CD4-positive, alpha-beta T cell (primary cell): ENCODE measurements at places on chromosomes 5 and 9.

DNA sequence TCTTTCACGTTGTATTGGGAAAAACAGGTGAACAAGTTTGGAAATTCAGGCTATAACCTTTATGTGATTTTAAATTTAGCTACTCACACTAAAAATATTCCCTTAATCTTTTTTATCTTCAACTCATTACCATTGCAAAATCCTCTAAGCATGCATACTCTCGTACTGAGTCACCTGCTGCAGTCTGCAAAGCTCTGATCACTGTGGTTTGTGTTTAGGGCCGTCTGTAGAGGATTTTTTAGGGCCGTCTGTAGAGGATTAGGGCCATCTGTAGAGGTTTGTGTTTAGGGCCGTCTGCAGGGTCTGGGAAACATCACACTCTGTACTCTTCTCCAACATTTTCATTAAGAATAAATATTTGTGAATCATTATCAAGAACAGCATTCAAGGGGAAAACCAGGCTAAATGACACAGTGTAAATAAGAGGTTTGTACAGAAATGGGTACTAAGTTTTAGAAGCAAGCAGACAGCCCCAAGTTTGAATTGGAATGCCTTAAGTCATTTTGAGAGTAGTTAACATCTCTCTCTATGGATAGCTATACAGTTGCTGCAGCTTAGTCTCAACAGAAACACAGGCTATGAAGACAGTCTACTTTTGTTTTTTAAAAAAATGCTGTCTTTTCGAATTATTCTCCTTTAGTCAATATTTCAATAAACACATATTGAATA is 155.0 kb upstream of the TSLP start:
- DNase-seq: no peak

- DNase-seq: no peak
These were observed 103.8 kb upstream of the SMC2 start for GRCh38 chr9:103990311-103990710.

- no peak for DNase-seq
These were observed 34.5 kb downstream of the KCTD16 start for GRCh38 chr5:144205141-144205551.

- no peak for DNase-seq
These were observed 255.3 kb downstream of the KIF4B start for GRCh38 chr5:155268770-155269425.

GRCh38 chr5:82735160-82735789 is 341.9 kb downstream of the TMEM167A start:
- no peak for DNase-seq

- DNase-seq: no peak
These were observed 103.8 kb downstream of the MAP1B start for GRCh38 chr5:72210888-72211678.

- no peak for DNase-seq
These were observed 118.1 kb downstream of the SUSD1 start for GRCh38 chr9:112056996-112057395.

DNA sequence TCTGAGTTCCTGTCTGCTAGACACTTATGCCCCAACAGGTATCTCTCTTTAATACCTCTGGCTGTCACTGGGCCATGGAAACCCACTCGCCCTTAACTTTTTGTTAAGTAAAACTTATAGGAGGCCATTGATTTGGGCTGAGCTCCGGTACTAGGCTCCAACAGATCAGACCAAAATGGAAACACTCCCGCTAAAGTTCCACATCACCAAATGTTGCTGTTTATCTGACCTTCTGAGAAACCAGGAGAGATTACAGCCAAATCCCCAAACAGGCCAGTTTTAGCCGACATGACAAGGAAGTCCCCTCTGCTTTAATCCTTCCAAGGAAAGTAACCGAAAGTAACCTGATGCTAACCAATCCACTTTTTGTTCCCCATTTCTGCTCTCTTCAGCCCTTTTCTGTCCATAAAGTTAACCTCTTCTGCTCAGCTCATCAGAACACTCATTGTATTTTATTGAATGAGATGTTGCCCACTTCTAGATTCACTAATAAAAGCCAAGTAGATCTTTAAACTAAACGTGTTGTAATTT is 115.2 kb upstream of the LHFPL2 start:
- no peak for DNase-seq

DNA sequence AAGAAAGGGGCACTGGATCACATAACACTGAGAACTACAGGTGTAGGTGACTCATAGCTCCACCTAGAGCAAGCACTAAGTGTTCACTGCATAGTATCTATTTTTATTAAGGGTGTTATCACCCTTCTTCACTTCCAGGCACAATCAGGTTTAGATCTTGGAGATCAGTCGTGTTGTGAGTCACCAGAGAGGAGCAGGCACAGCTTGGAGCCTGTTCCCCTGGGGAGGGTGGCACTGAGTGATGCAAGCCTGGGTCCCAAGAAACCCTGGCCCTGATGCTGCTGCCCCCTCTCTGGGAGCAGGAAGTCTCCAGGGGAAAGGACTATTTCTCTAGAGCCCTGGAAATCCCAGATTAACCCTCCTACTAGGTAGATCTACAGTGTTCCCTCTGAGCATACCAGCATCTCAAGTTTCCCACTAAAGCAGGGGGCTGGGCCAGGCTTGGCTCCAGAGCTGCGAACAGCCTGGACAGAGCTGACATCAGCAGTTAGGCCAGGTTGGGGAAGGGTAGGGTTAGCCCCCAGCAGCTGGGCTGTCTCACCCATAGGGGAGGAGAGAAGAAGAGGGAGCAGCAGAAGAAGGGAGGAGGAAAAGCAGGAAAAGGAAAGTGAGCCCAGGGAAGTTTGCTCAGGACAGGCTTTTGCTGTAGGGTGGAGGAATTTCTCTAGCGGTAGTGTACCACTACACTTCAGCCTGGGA is 28.1 kb upstream of the SPINK4 start:
- DNase-seq: no peak

GRCh38 chr9:83535736-83536135 is 2.5 kb downstream of the FRMD3 start:
- no peak for DNase-seq

DNA sequence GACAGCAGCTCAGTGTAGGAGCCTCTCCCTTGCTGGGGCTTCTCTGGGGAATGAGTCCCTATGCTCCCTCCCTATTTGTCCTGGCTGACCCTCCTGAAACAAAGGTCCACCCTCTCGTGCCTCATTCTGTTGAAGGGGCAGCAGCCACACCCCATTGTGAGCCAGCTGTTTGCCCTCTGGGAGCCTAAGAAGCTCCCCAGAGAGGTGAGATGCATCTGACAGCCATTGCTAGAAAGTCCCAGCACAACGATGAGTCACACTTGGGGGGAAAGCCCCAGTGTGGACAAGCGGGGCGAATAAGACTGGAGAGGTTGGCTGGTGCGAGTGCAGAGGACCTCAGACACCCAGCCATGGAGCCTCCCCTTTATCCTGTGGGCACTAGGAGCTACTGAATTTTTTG is 101.4 kb downstream of the PPARGC1B start:
- DNase-seq: no peak

- no peak for DNase-seq
These were observed 140.7 kb downstream of the C9orf50 start for GRCh38 chr9:129480227-129480626.

GRCh38 chr9:35110327-35110761 is 5.3 kb downstream of the ATOSB start:
- DNase-seq: no peak

GRCh38 chr9:126852086-126852688 is 8.3 kb upstream of the ZBTB34 start:
- no peak for DNase-seq

- DNase-seq: no peak
These were observed 43.9 kb upstream of the MTAP start for GRCh38 chr9:21758540-21758939.

GRCh38 chr5:135533334-135533733 is 2.4 kb downstream of the NEUROG1 start:
- DNase-seq: no peak

GRCh38 chr5:144451187-144451973 is 280.7 kb downstream of the KCTD16 start:
- no peak for DNase-seq

DNA sequence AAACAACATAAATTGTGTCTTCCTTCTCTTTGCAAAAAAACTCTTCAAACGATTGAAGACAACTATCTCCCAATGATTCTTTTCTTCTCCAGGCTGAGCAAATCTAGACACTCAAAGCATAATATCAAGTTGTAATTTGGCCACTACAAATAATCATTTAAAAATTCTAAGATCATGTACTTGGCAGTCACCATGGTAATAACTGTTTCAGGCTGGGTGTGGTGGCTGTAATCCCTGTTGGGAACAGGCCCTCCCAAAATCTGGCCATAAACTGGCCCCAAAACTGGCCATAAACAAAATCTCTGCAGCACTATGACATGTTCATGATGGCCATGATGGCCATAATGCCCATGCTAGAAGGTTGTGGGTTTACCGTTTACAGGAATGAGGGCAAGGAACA is 52.0 kb downstream of the PJA2 start:
- DNase-seq: no peak

- no peak for DNase-seq
These were observed 1.2 kb downstream of the LHFPL2 start for GRCh38 chr5:78647351-78647818.

GRCh38 chr9:21286659-21287058 is 18.5 kb downstream of the IFNA5 start:
- peak; percentile 35 for DNase-seq

- DNase-seq: no peak
These were observed 84.3 kb upstream of the ACTBL2 start for GRCh38 chr5:57566914-57567313.

- no peak for DNase-seq
These were observed 8.7 kb upstream of the INSYN2B start for GRCh38 chr5:169988947-169989346.

DNA sequence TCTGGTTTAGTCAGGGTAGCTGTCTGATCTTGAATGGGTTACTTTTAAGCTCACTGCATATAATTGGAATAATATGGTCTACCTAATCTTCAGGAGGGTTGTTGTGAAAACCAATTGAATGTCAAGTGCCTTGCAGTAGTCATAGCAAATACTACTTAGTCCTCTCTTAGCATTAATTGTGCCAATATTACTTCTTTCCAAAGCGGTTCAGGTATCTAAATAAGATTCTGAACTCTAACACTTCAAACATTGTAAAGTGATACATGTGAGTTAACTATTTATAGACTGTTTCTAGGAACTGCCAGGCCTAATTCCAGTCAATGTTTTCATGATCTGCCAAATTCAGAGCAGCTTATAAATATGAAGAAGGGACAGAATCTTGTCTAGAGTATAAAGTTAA is 140.2 kb downstream of the SH3GL2 start:
- DNase-seq: no peak

DNA sequence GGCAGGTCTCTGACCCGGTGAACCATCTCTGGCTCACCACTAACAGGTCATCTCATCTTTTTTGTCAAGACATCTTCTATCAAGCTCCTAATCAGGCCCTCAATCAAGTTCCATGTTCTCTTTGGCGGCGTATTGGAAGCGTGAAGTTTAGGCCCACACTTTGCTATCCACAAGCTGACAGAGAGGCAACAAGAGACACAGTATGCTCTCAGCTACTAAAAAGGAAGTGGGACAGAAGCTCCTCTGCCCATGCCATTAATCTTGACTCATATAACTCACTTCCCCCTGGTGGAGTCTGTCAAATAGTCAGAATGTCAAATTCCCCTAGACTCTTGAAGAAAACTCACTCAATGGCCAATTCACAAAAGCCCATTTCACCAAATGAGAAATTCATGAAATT is 77.6 kb upstream of the TMC1 start:
- peak; percentile 60 for DNase-seq

DNA sequence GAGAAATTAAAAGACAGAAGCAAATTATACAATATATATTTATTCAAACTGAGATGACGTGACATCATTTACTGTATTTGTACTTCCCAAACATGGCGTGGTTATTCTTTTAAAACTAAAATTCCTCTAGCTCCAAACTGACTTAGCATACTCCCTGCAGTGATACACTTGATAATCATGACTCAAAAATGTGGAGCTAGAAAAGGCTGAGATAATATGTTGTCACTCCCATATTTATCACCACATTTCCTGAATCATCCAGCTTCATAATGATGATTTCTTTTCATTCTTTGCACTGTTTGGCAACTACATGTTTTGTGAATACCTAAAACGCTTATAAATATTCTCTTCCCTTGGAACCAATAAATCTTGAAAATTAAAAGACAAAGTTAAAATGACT is 341.0 kb downstream of the EBF1 start:
- no peak for DNase-seq

- DNase-seq: no peak
These were observed 234.0 kb downstream of the DIRAS2 start for GRCh38 chr9:90408659-90409058.

DNA sequence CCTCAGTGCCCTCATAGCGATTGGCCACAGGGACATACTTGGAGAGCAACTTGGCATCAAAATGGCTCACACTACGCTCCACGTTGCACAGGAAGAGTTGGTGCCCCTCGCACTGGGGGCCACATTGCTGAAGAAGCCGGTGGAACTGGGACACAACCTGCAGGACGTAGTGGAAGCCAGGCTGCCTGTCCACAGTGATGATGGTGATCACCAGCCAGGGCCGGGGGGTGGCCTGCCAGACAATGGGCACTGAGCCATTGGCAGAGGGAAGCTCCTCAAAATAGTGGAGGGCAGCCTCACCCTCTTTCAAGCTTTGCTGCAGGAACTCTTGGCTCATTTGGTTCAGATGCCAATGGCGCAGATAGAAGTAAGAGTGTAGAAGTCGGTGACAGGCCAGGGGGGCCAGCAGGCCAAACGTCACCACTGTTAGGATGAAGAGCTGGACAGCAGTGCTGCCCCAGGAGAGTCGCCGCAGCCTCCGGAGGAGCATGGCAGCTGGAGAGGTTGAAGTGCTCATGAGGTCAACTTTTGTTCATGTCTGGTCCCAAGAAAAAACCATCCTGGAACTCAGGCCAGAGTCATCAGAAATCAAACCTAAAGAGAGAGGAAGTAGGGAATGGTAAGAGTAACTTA is 41.1 kb upstream of the ALDOB start:
- DNase-seq: no peak

- DNase-seq: no peak
These were observed 676.6 kb downstream of the BRINP1 start for GRCh38 chr9:118692613-118693012.
